ENCODE measurements at places on chromosomes 11 and 22.

DNA sequence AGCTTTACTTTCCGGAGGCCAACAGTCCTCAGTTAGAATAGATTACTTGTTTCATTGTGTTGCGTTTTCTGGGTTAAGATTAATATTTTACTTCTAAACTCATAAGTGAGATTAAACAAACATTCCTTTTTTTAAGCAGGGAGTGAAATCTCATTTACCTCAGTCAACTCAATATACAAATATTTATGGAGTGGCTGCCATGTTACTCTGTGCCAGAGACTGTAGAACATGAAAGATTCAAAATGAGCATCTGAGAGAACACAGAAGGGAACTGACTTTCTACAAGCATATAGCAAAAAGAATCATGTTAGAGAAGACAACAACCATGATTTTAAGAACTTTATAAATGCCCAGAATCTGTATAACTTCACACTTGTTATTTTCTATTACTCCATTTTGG lies 3.4 kb upstream of the LRRC55 start:
- no peak for DNase-seq

- no peak for DNase-seq
Measured at GRCh38 chr11:34658071-34659015, 37.5 kb downstream of the EHF start.

- DNase-seq: no peak
Measured at GRCh38 chr22:23774922-23775436, 2.3 kb downstream of the MMP11 start.

GRCh38 chr11:75986966-75987365 lies 172.0 kb downstream of the UVRAG start:
- no peak for DNase-seq

DNA sequence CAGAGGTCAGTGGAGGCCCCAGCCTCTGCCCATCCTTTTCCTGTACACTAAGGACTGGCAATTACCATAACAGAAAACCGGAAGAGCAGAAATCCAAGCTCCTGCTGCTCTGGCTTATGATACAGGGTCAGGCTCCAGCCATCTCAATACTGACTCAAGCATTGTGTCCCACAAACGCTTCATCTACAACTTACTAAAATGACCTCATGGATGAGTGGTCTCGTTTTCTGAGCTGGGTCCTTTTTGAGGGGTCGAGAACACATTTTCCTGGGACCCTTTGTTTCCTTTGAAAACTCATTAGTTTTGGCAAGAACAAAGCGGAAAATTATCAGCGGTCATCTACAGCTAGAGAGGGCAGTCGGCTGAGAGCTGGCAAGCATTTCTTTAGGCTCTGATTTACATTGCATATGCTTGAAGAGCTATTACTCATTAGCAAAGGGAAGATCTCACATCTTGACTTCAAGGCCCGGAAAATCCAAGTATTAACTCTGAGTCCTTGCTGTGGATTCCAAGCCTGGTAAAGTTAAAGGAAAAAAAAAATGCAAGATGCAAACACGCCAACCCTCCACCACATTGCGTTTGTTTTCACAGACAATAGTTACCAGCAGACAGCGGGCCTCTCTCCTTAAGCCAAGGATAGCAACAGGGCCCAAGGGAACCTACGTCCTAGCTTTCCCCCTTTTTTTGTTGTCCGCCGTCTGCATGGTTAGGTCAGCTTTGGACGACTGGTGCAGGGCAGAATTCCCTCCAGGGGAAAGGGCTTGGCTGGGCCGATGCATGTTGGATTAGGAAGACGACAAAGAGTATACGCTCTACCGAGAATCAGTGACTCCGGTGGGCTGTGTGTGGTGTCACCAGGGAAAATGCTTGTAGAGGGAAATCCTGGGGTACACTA lies 1.8 kb downstream of the TESMIN start:
- no peak for DNase-seq

DNA sequence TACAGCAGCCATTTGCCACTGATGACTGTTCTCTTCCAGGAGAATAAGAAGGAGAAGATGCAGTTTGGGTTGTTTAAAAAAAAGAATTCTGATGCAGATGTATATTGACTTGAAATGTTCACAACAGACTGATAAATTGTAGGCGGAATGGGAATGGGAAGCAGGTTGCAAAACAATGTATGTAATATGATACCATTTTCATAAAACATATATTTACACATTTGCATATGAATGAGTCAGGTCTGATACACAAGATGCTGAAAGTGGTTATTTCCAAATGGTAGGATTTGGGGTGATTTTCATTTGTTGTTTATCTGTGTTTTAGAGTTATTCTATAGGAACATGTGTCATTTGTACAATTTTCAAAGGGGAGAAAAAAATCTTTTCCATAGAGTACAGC lies 9.0 kb upstream of the RCN1 start:
- no peak for DNase-seq

All from CD4-positive, alpha-beta T cell (primary cell).